Ascending aorta (tissue), 2 donors: ENCODE measurements at places on chromosomes 3 and 15. TPM values are rescaled to one million over a fixed set of nuclear protein-coding genes. Genes with fewer than 3 reads are reported as not detected.
A peak's percentile ranks its signal among the peaks of the same experiment; 100 is the strongest.

DNA sequence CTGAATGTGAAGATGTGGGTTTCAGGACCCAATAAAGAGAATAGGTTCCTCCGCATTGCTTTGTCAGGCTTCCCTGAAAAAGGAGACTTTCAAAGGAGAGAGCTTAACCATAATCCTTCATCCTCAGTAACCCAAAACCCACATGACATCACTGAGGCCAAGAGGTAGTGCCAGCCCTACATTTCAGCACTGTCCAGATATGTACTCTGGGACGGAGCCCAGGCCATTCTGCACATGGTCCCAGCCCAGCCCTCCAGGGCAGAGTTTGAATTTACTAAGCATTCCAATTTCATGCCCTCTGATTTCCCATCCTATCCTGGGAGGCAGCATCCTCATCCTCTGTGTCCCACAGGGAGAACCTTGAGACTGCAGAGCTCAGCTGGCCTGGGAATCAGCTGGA, 210.5 kb downstream of the GABRB3 start:
- no peaks in the 10 kb centered on the region for H3K4me1 ChIP-seq
- no peaks in the 10 kb centered on the region for H3K36me3 ChIP-seq
- no peak overlapping the region for H3K27ac ChIP-seq
- no peak for DNase-seq
- H3K27me3 ChIP-seq = no peaks in the 10 kb centered on the region

DNA sequence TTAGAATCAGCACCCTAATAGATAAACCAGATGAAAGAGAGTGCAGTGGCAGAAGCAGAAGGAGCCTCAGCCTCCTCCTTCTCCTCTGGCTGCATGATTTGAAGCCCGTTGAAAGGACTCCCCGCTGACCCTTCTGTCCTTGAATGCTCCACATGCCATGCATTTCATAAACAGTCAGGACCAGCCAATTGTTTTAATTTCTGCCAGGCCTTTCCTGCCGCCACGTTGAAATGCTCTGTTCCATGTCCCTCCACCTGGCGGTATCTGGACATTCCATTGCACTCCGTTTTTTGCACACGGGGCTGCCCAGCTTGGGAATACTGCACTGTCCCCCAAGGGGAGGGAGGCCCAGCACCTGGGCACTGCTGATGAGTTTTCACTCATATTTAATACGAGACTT, 35.2 kb upstream of the GLCE start:
- no peaks in the 10 kb centered on the region for H3K36me3 ChIP-seq
- no peaks in the 10 kb centered on the region for H3K4me1 ChIP-seq
- H3K4me3 ChIP-seq = no peak overlapping the region
- H3K27me3 ChIP-seq = no peaks in the 10 kb centered on the region

DNA sequence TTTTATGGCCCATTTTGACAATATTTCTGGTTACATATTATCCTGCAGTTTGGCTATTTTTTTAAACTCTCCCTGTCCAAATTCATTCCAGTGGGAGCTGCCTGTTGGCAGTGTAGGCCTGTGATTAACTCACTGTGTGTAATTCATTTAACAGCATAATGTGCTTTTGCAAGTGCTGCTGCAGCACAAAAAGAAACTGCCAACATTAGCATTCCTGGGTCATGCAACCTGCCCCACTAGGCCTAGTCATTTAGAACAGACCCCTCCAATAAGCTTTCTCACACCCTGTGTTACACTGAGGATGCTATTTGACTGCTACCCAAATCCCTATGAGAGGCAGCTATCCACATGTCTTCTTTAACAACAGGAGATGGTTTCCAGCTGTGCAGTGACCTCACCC, 251.2 kb upstream of the UBE2E2 start:
- no peaks in the 10 kb centered on the region for H3K36me3 ChIP-seq
- no peaks in the 10 kb centered on the region for H3K27me3 ChIP-seq
- no peak overlapping the region for H3K4me3 ChIP-seq
- DNase-seq = no peak
- H3K27ac ChIP-seq = no peak overlapping the region

The GOLGA6L10 gene
- total RNA-seq = 1.5 TPM

GRCh38 chr3:66485291-66485968, 15.4 kb downstream of the LRIG1 start:
- no peaks in the 10 kb centered on the region for H3K27me3 ChIP-seq
- peak overlapping the region; percentile 89 for H3K27ac ChIP-seq
- no peaks in the 10 kb centered on the region for H3K36me3 ChIP-seq

DNA sequence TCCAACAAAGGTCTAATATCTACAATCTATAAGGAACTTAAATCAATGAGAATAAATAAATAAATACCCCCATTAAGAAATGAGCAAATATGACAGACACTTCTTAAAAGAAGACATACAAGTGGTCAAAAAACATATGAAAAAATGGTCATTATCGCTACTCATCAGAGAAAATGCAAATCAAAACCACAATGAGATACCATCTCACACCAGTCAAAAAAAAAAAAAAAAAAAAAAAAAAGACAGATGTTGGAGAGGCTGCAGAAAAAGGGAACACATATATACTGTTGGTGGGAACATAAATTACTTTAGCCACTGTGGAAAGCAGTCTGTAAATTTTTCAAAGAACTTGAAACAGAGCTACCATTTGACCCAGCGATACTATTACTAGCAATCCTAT, 31.6 kb upstream of the OR5H6 start:
- no peak overlapping the region for H3K4me3 ChIP-seq
- no peak for DNase-seq
- no peaks in the 10 kb centered on the region for H3K4me1 ChIP-seq
- H3K36me3 ChIP-seq = no peaks in the 10 kb centered on the region
- no peak overlapping the region for H3K27ac ChIP-seq
- no peaks in the 10 kb centered on the region for H3K27me3 ChIP-seq

The VILL gene
- 6.3 TPM for total RNA-seq

The LRTM1 gene
- not detected for total RNA-seq

DNA sequence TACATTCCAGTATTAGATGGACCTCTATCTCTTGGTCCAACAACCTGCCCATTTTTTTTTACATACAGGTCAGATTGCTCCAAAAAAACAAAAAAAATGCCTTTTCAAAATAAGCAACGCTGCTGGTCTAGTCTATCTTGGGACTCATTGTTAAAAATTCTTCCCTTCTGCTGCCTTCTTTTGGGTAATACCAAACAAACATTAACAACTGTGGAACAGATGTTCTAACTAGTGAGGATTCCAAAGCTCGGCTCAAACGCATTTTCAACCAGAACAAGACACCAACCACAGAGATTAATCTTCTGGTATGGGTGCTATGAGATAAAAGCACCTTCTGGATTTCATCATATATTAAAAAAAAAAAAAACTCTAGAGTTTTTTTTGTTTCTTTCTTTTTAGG, 24.7 kb downstream of the ARHGAP31 start:
- DNase-seq = no peak
- H3K4me1 ChIP-seq = peaks cover 5% of the 10 kb centered on the region
- H3K4me3 ChIP-seq = no peak overlapping the region
- no peak overlapping the region for H3K27ac ChIP-seq
- H3K27me3 ChIP-seq = no peaks in the 10 kb centered on the region

The IQCH gene
- not detected for total RNA-seq

The SKOR1 gene
- not detected for total RNA-seq

The C3orf22 gene
- total RNA-seq = not detected

- H3K27ac ChIP-seq = no peak overlapping the region
- H3K4me1 ChIP-seq = no peaks in the 10 kb centered on the region
- H3K4me3 ChIP-seq = no peak overlapping the region
- H3K36me3 ChIP-seq = peaks cover 30% of the 10 kb centered on the region
These were observed 61.7 kb downstream of the LDHAL6B start for GRCh38 chr15:59268168-59268851.

DNA sequence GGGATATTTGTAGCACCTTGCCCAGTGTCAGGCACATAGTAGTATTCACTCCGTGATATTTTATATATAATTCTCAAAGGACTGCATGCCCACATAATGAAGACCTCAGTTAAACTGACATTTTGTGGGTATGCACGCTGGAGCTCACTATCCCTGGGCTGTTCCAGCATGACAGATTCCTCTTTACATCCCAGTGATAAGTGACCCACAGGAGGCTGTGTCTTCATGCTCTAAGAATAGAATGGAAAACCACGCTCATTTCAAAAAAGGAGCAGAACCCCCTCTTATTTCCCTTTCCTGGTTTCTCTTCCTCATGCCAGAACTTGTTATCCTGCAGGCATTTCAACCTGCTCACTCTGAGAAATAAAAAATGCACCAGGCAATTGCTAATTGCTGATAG, 717.5 kb downstream of the AGBL1 start:
- DNase-seq = no peak
- H3K27ac ChIP-seq = no peak overlapping the region
- no peaks in the 10 kb centered on the region for H3K36me3 ChIP-seq
- H3K4me3 ChIP-seq = no peak overlapping the region
- H3K27me3 ChIP-seq = no peaks in the 10 kb centered on the region

DNA sequence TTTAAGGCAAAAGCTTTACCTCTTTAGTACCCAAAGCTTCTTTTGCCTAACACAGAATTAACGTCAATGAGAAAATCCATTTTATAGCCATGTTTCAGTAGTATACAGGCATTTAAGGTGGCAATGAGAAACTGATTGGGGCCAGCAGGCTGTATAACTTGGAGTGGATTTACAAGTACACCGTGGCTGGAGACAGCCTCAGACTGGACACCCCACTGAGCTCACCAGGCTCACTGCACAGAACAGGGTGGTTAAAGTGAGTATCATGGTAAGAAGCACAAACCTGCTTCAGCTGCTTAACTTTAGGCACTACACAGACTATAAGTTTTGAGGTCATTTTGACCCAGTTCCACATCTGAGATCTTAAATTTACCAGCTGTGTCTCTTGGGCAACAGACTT, 8.9 kb downstream of the CPOX start:
- H3K4me1 ChIP-seq = no peaks in the 10 kb centered on the region
- H3K36me3 ChIP-seq = peaks cover under 1% of the 10 kb centered on the region
- no peak for DNase-seq

- no peaks in the 10 kb centered on the region for H3K36me3 ChIP-seq
- DNase-seq = no peak
- no peaks in the 10 kb centered on the region for H3K4me1 ChIP-seq
- H3K27ac ChIP-seq = no peak overlapping the region
These were observed 181.7 kb upstream of the ANKRD28 start for GRCh38 chr3:15979495-15979894.

DNA sequence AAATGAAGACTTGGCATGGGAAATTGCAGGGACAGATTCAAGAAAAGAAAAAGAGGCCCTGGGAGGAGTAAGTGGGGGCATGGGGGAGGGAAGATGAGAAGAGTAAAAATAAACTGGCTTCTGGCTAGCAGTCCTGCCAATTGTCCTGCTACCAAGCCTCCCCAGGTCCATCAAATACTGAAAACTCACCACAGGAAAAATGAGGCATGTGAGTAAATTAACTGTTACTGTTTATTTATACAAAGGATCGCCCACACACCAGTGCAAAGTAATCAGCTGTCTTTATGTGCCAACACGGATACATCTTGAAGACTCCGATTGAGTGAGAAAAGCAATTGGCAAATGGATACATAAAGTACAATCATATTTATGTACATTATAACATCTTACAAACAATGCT, 10.7 kb upstream of the KLHL25 start:
- H3K27me3 ChIP-seq = no peaks in the 10 kb centered on the region
- H3K36me3 ChIP-seq = no peaks in the 10 kb centered on the region
- H3K4me3 ChIP-seq = no peak overlapping the region
- H3K27ac ChIP-seq = no peak overlapping the region
- no peak for DNase-seq

DNA sequence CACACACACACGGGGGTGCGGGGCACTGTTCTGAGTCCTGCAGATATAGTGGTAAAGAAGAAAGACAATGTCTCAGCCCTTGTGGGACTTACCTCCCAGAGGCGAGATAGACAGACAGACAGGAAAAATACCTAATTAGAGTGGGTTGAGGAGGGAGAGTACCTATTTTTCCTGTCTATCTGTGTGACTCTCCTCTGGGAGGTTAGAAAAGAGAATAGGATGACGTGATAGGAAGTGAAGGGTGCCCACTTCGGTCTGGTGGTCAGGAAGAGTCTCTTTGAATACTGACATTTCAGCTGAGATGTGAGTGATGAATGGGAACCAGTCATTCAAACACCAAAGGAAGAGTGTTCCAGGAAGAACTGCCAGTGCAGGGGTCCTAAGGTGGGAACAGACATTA, 4.1 kb upstream of the APOD start:
- no peaks in the 10 kb centered on the region for H3K27me3 ChIP-seq
- no peaks in the 10 kb centered on the region for H3K4me1 ChIP-seq
- no peak overlapping the region for H3K27ac ChIP-seq
- peak; percentile 2 for DNase-seq
- no peak overlapping the region for H3K4me3 ChIP-seq
- H3K36me3 ChIP-seq = no peaks in the 10 kb centered on the region
